ENCODE measurements at places on chromosomes 7 and 10.

DNA sequence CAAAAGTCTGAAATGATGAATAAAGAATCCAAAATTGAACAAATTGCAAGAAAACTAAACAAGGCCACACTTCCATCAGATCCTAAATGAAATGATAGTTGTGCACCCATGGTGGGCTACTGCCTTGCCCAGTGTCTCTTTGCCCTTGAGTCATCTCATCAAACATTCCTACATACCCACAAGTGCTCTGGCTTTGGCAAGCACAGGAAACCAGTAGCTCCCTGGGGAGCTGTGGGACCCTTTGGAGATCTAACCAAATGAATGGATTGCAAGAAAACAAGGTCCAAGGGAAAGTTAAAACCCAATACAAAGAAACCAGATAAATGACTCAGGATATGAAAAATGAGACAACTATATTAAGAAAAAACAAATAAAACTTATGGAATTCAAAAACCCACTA lies 129.8 kb upstream of the TMEM229A start:
- no peak for DNase-seq

GRCh38 chr10:48659790-48660189 lies 24.9 kb upstream of the WDFY4 start:
- no peak for DNase-seq

DNA sequence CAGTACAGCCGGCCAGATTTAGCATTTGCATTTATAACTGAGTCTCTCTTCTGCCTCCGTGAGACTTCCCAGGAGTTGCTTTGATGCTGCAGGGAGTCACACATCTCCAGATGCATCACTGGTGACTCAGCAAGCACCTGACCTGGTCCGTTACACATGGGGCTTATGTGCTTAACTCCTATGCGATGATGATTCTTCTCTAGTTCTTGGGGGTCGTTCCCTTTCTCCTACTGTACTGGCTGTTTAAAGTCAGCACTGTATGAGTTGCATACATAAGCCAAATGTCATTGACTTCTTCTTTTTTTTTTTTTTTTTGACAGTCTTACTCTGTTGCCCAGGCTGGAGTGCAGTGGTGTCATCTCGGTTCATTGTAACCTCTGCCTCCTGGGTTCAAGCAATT lies 13.0 kb upstream of the AKR1E2 start:
- no peak for DNase-seq

DNA sequence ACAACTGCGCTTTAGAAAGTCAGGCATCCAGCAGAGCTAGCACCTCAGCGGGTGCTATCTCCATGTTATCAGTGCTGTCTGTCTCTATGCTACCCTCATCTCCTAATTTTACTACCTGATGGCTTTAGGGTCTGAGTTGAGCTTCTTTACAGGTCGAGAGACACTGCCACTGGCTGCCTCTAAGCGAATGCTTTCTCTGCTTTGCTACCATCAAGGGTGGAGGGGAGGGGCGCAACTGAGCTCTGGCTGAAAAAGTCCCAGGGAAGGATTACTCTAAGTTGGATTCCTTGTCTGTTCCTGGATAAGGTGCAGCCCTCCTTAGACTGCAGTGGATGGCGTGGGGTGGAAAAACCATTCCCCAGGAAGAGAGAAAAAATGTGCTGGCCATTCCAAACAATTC lies 105.7 kb downstream of the CDK14 start:
- DNase-seq: no peak

- DNase-seq: no peak
Observed at GRCh38 chr7:84237533-84238173, 43.1 kb upstream of the SEMA3A start.

- no peak for DNase-seq
Observed at GRCh38 chr10:71316056-71316785, 2.8 kb upstream of the SLC29A3 start.

- no peak for DNase-seq
Observed at GRCh38 chr7:25756601-25757000, 395.4 kb upstream of the NFE2L3 start.

DNA sequence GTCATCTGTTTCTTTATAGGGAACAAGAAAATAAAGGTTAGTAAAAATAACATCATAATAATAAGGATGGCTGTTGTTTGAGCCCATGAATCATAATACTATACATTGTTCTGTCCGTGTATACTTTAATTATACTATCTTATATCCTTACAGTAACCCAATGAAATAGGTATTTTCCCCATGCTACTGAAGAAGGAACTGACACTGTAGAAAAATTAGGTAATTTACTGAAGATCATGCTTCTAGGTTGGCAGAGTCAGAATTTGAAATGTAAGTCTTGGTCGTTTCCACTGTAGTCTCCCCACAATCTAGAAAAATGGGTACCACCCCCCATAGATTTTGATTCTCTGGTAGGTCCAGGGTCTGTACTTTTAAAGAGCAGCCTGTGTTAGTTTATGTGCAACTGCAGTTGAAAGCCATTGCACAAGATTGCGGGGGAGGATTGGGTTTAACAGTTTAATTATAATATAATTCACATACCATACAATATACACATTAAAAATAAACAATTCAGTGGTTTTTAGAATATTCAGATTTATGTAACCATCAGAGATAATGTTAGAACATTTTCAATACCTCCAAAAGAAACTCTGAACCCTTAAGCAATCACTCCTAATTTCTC lies 47.7 kb downstream of the SHOC2 start:
- no peak for DNase-seq

- no peak for DNase-seq
Observed at GRCh38 chr10:21995557-21995956, 8.0 kb downstream of the DNAJC1 start.

DNA sequence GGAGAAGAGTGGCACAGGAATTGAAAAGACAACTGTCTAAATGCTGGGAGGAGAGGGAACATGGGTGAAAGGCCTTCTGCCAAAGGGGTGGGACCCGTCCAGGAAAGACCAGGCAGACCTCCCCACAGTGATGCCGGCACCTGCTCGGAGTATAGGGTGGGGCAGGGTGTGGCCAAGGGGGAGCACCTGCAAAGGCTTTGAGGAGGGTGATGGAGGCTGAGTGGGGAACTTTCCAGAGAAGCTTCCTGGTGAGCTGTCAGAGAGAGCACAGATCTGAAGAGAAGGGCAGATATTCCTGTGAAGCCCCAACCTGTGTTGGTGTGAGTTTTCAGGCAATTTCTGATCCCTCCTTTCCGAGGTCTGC lies 263.4 kb upstream of the GRB10 start:
- no peak for DNase-seq

DNA sequence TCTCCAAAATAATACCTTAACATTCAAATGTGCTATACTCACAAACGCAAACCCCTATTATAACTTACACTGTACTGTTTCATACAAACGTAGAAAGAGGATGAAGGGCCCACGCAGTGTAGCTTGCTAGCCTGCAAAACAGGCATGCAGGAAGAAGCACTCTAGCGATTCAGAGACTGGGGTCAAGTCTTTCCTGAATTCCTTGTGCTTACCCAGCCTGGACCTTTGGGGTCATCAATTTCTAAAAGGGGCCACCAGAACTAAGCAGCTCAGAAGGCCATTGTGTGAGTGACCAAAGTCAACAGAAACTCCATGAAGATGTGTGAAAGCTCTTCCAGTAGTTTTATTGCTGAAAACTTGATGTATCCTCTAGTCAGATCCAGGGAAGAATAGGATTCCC lies 111.9 kb downstream of the SVIL start:
- no peak for DNase-seq

GRCh38 chr7:19215412-19215811 lies 70.2 kb upstream of the FERD3L start:
- no peak for DNase-seq

DNA sequence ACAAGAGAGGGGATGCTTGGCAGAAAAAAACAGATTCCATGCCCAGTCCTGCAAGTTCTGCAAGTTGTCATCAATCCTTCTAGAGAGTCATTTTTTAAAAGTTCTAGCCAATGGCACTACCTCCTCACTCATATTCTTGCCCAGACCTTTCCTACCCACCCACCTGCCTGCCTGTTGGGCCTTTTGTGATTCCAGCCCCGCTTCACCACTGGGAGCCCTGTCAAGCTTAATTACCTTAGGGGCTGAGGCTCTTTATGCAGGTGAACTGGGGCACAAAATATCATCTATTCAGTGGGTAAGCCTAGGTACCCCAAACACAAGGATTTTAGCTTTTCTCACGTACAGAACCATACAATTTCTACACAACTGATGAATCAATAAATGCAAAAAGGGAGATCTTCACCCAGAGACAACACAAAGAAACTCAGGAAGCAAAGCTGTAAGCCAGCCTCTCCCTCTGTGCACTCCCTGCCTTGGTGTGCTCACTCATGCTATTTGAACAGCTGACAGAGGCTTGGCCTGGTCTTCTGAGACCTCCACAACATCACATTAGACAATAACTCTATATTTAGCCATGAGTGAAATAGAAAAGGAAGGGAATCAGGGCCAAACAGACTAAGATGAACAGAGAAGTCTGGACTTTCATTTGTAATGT lies 222.6 kb downstream of the HTR7 start:
- DNase-seq: no peak

All from stimulated activated CD4-positive, alpha-beta T cell treated with anti-CD3 and anti-CD28 coated beads, Interleukin-1b, Interleukin-23, amount 100 ng/mL, for 1 hour (primary cell).